ENCODE measurements at places on chromosomes 2 and 18.

DNA sequence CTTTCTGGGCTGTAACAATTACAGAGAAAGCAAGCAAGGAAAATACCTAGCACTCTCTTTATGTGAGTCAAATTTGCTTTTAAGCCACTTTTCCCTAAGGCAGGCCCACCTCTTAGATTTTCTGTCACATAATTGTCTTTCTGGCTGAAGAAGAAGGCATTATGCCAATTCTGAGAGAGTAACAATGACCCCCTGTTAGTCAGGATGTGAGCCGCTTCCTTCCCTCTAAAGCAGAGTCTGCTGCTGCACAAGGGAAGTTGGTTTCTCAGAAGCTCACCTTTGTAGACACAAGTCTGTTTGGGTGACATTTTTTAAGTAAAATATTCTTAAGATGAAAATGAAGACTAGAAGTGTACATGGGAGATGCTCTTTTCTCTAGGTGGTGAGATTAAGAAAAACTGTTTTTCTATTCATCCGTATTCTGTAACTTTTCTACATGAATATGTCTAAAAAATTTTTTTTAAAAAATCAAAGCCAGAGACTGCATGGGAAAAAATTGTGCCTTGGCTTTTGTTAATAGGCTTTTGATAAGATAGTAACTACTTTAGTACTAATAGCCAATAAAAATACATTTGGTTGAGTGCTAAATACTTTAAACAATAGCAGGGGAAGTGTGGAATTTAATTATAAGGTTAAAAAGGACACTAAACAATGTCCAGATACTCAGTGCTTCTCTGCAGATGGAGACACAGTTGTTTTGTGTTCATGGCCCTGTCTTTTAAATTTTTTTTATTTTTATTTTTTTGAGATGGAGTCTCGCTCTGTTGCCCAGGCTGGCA lies 33.4 kb upstream of the VPS54 start:
- DNase-seq = no peak

GRCh38 chr18:3447068-3447894 lies 2.7 kb upstream of the TGIF1 start:
- peak; percentile 86 for DNase-seq

DNA sequence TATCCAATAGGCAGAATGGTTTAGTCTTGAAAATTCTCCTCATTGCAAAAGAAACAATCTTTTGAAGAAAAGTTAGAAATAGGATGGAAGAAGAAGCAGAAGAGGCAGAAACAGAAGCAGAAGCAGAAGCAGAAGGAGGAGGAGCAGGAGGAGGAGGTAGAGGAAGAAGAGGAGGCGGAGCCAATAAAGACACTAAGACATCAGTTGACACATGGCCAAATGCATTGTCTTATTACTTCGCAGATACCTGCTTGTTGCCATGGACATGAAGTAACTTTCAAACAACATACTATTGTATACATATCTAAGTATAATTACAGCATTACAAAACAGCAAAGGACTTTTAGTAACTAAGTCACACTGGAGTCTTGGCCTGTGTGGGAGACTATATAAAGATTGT lies 606.3 kb downstream of the METTL4 start:
- no peak for DNase-seq

- peak; percentile 86 for DNase-seq
These were observed 165.4 kb upstream of the ZFP36L2 start for GRCh38 chr2:43391878-43392215.

DNA sequence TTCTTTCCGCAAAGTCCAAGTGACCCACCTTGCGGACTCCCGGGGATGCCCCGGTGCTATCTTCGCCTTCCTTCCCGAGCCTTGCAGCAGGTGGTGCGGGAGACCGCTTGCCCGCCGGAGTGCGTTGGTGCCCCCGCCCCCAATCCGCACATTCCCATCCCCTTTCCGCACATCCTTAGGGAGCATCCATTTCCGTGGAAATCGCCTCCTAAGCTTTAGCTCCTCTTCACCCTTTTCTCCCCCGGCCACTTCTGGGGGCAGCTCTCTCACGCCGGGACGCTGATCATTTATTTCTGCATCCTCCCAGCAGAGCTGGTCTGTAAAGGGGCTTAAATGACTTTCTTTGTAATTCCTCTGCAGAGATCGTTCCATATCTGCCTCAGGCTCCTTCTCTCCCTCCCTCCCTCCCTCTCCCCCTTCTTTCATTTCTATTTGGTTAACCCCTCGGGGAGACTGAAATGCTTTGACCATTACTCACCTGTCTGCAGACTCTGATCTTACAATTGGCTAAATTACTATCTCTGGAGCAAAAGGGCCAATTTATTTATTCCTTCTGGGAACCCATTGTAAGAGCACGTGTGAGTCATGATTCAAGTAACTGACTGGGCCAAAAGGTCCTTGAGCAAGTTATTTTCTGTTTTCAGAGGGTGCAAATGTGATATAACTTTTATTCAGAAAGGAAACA lies 1.3 kb upstream of the LYPD1 start:
- no peak for DNase-seq

GRCh38 chr18:57579934-57580333 lies 6.6 kb downstream of the FECH start:
- DNase-seq = no peak

- peak; percentile 76 for DNase-seq
These were observed 52.7 kb upstream of the CTLA4 start for GRCh38 chr2:203814661-203815540.

GRCh38 chr2:232882505-232883115 lies 12.5 kb downstream of the SNORC start:
- DNase-seq = no peak

DNA sequence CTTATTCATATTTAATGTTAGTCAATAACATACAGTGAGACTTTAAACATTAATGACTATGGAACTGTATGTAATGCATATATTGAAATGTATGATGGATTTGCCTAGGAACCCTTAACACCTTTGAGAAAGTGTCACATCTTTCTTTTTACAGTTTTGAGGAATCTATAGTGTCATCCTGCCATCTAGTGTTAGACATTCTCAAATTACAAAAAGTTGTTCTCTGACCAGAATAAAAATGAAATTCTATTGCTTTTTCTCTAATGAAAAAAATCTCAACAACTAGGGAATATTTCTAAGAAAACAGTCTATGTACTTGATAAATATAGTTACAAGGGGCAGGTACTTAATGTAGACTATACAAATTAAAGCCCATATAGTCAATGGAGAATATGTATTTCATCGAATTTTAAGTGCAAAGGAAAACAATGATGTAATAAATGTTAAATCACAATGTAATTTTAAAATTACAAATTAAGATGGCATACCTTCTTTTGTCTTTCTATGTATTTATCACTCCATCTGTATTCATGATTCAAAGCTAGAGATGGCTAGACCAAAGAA lies 5.1 kb upstream of the CALCRL start:
- DNase-seq = peak; percentile 26

- no peak for DNase-seq
These were observed 20.5 kb downstream of the CENPO start for GRCh38 chr2:24813691-24814137.
